ENCODE measurements at places on chromosomes 7 and 10. TPM values are rescaled to one million over a fixed set of nuclear protein-coding genes. Genes with fewer than 3 reads are reported as not detected.

The CALML3 gene
- polyA plus RNA-seq: not detected

The LRRC18 gene
- polyA plus RNA-seq: not detected

The IKZF1 gene
- 2.6 TPM for polyA plus RNA-seq

The ACHE gene
- polyA plus RNA-seq: 0.17 TPM

The PI4K2A gene
- polyA plus RNA-seq: 4.4 TPM
